CD4-positive, alpha-beta T cell treated with Interleukin-6 for 4 hours (primary cell): ENCODE measurements at places on chromosomes 2 and 18.

DNA sequence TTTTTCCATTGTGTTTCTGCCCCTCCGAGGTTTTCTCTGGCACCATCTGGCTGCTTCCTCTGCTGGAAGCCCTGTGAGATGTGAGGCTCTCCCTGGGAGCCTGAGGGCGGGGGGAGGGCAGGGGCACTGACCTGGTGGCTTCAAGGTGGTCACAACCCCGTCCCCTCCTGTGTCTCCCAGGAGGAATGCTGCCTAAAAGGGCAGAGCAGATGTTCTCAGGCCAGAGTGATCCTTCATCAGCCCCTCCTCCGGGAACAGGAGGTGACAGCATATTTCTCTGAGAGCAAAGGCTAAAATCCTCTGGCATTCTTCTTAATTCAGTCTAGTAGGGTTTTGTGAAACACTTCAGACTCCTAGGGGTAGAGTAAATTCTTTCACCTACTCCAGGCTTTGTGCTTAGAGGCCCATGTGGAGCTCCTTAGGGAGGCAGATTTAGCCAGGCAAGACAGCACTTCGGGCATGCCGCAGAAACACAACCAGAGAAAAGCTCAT lies 18.3 kb upstream of the GREB1 start:
- no peak for DNase-seq

- no peak for DNase-seq
These were observed 27.9 kb upstream of the PTMA start for GRCh38 chr2:231680285-231680991.

DNA sequence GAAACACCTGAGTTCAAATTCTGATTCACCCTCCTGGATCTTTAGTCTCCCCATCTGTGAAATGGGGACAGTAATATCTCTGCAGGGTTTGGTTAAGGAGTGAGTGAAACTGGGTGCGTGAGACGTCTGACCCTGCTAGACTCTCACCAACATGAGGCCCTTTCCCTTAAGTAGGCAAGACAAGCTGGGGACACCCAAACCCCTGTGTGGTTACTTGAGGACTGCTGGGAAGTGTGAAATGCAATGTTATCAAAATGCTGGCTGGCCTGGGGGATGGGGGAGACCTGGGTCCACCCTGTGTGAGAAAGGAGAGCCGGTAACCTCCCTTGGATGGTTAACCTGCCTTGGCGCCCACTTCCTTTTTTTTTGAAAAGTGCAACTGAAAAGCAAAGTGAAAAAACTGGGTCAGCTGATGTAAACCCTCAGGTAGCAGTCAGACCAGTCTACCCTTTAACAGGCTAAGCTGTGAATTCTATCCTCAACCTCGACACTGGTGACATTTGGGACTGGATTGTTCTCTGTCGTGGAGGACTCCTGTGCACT lies 82.3 kb downstream of the INPP5D start:
- DNase-seq, result peak; percentile 27

DNA sequence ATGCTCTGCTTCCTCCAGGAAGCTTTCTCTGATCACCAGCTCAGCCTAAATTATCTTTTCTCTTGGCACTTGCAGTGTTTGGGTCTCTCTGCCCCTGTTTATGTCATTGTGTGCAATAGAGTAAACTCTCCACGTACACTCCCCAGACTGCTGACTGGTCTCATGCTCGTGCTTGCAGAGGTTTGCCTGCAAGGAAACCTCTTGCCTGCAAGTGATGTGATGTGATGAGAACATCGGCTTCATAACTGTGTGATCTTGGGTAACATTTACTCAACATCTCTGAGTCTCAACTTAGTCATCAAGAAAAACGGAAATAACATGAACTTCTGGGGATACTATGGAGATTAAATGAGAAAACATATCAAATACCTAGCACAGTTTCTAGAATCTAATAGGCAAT lies 92.3 kb downstream of the BIN1 start:
- DNase-seq, result no peak

DNA sequence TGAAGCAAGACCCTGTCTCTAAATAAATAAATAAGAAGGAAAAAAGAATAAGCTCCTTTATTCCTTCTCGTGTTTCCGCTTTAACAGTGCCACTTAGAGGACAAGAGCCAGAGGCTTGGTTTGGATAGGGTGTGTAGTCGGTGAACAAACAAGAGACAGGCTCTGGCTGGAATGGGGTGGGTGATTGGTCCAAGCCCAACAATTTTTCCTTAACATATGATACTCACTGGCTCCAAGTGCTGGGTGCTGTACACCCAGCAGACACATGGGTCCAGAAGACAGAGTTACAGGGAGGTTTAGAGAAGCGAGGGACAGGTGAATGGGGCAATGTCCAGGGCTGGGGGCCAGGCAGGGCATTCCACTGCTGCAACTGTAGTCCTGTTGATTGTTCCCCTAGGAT lies 77.8 kb downstream of the NCAPH start:
- no peak for DNase-seq

DNA sequence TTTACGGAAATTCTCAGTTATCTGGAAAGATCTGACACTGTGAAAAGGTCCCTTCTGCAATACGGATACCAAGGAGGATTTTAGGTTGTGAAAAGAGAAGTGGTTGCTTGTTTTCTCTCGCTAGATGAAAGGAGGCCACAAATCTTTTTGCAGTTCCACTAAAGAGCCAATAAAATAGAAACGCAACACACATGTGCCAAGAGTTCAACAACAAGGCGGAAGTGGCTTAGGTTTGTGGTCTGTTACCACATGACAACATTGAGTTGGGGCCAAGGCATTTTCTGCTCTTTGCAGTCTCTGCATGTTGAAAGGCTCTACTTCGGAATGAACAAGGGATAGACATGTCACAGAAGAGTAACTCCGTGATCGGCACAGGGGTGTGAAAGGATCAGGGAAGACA lies 115.7 kb upstream of the OSR1 start:
- peak; percentile 44 for DNase-seq

GRCh38 chr2:12980817-12981216 lies 264.1 kb downstream of the TRIB2 start:
- DNase-seq, result no peak

DNA sequence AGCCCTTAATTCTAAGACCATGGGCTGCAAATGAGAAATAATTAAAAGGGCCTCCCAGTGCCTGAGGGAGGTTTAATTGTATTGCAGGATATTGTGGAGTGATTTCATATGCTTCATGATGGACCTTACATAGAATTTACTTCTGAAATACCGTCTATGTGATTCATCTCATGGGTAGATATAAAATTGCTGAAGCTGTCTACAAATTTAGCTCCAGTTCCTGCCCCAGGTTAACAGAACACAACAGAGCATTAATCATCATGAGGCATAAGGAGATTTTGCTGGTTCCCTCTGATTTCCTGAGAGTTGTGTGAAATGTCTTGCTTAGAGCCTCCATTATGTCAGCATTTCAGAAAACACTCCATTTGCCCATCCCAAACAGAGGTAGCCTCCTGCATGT lies 770 bp downstream of the UPP2 start:
- no peak for DNase-seq

- DNase-seq, result no peak
These were observed 9.5 kb upstream of the BCL2L11 start for GRCh38 chr2:111111101-111111755.

DNA sequence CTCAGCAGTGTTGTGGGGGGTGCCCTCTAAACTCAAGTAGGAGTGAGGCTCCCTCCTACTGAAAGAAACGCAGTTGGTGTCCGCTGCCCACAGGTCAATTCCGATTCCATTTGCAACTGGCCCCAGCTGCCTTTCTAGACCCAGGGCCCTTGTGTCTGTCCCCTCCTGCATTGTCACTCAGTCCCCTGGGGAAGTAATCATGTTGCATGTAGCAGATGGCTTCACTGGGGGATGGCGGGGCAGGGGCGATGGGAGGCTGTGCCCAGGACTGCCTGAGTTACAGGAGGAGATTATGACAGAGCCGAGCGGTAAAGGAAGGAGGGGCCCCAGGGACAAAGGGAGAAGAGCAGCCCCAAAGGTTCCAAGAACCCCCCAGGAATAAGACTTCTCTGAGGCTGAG lies 62.5 kb upstream of the SH3RF3 start:
- no peak for DNase-seq

DNA sequence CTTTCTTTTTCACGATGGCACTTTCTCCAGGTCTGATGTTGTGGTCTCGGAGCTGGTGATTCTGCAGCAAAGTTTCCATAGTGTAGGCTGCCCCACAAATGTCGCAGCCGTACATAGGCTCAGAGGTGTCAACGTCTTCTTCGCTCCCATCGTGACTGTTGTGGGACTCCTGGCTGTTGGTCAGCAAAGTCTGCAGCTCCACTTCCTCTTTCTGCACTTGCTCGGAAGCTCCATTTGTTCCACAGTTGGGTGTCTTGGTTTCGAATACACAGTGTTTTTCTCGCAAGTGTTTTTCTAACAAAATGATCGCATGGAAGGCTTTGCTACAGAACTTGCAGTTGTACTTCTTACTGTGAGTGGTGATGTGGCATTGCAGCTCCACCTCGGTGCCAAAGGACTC lies 126.8 kb downstream of the ZNF521 start:
- no peak for DNase-seq

DNA sequence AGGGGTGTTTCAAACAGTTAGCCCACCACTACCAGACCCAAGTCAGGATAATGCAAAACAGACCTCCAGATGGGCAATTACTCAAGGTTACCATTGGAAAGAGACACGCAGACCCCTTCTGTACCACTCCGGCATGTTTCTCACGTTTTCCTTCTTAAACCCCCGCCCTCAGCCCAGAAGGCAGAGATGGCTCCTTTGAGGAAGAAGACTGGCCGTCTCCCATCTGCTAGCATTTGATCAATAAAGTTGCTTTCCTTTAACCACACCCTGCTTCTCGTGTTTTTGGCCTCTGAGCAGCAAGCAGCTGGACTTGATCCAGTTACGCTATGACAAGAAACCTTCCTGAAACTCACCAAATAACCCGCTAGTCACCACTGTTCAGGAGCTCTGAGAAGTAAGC lies 1012.4 kb upstream of the GYPC start:
- DNase-seq, result no peak

GRCh38 chr2:178522950-178523595 lies 42.8 kb downstream of the PLEKHA3 start:
- peak; percentile 85 for DNase-seq

DNA sequence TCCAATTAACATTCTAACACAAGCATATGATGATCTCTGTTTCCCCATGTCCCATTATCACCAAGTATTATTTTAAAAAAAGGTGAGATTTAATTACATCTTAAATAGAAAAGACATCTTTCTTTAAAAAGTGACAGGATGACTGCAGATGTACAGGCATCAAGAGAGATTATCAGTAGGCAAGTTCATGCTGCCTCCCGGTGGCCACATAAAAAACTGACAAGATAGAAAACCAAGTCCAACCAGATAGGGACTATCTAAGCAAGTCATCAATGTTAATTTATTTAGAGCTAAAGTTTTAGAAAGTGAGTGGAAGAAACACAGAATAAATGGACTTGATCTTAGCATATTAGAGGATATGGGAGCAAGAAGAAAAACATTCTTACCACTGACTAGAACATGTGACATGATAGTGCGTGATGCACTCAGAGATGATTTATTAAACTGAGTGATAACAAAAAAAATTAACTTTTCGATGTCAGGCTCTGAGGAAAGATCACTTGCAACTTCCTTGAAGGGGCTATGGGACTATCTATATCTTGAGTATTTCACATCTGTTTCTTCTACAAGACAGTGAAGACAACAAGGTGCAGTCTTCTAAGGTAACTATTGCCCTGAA lies 5.4 kb upstream of the TDRD15 start:
- DNase-seq, result no peak

DNA sequence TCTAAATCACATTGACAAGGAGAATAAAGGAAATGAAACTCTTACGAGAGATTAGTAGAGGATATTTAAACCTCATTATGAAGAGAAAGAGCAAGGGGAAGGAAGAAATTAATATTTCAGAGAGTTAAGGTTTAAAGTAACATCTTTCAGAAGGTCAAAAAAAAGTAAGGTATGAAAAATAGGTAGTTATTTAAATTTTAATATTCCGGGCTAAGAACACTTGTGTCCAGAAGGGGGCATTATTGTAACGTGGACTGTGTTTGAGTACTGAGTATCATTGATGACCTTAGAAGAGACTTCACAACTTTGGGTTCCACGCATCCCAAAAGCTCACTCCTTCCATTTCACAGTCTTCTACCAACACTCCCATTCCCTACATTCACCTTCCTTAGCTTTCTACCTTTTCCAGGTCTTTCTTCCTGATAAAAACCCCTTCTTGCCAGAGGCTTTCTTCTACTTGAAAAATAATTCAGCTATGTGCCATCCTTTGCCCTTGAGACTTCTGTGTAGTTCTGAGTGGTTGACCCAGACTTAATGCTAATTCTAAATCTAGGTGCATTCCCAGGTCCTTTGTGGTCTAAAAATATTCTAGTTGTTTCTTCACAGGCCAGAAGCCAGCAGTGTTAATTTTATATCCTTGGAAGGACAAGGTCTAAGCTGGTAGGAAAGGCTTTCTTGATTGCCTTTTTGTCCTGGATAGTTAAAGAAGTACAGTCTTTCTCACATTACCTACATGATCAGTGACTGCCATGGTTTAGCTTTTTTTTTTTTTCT lies 16.5 kb downstream of the DYNC1I2 start:
- DNase-seq, result peak; percentile 3

DNA sequence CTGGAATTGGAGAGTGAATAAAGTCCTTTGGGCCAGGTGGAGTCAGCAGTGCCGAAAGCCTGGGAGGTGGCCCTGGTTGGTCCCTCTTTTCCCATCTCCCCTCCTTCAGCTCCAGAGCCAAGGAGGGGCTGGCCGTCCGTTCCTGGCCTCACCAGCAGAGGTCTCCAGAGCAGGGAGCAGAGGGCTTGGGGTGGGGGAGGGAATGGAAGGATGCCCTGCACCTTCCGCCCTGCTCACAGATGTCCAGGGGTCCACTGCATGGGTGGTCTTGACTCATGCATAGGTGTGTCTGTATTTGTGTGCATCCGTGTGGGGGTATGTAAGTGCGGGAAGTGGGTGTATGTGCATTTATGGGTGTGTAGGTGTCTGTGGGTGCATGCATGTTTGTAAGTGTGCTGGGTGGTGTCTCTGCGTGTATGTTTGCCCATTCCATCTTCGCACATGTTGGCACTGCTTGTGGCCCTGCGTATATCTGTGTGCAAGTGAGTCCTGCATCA lies 201.8 kb downstream of the ZFP36L2 start:
- peak; percentile 60 for DNase-seq

DNA sequence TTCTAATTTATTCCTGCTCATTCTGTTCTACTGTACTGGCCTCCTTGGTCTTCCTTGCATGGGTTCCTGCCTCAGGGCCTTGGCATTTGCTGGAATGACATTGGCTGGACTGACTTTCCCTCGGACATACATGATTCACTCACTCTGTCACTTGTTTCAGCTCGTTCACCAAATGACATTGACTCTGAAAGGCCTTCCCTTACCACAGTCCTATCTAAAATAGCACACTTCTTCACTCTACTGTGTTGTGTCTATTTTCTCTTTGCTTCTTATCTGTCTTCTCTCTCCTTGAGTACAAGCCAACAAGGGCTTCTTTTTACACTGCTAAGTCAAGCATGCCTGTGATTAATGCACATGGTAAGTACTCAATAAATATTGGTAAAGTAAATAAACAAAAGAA lies 65.6 kb downstream of the SCG2 start:
- DNase-seq, result no peak

GRCh38 chr2:223093436-223094241 lies 41.6 kb downstream of the KCNE4 start:
- DNase-seq, result no peak

- no peak for DNase-seq
These were observed 36.7 kb downstream of the PKP4 start for GRCh38 chr2:158493458-158493857.
